Endodermal cell (in vitro differentiated cells): ENCODE measurements at places on chromosomes 2 and 18. TPM values are rescaled to one million over a fixed set of nuclear protein-coding genes. Genes with fewer than 3 reads are reported as not detected.

DNA sequence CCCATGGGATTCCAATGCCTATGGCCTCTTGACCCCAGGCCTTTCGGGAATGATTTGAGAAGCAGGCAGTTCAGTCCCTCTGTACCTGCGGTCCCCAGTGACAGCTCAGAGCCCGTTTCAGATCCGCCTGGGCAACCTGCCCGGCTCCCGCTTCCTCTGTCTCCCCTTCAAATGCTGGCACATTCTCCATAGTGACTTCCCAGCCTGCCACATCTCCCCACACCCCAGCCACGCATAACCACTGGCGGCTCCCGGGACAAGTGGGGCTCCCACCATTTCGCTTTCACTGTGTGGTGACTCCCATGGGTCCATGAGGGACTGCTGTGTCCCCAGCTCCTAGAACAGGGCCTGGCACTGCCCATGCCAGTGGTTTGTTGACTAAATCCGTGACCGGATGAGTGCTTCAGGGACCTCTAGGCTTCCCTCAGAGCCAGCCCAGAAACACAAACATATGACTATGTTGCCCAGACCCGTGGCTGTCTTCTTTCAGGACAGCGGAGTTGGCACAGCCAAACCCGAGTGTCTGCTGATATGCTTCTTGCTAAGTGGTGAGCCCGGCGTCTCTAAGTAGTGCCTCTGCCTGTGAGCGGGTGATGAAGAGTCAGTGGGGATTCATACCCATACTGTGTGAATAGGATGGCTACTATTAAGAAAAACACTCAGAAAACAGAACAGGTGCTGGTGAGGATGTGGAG lies 91.2 kb downstream of the GLI2 start:
- no peaks in the 10 kb centered on the region for H3K4me1 ChIP-seq
- no peaks in the 10 kb centered on the region for H3K27me3 ChIP-seq
- H3K4me3 ChIP-seq: no peak overlapping the region
- H3K36me3 ChIP-seq: no peaks in the 10 kb centered on the region

- peaks cover 42% of the 10 kb centered on the region for H3K36me3 ChIP-seq
- DNase-seq: no peak
- H3K27me3 ChIP-seq: no peaks in the 10 kb centered on the region
- no peak overlapping the region for H3K27ac ChIP-seq
- H3K4me1 ChIP-seq: no peaks in the 10 kb centered on the region
Measured at GRCh38 chr18:59156316-59156715, 16.6 kb downstream of the SEC11C start.

Gene MYO7B
- total RNA-seq: 0.11 TPM in 1 of 3 replicates, not detected in the others

GRCh38 chr18:62368100-62368499 lies 43.0 kb downstream of the TNFRSF11A start:
- no peak overlapping the region for H3K27ac ChIP-seq
- peaks cover 2% of the 10 kb centered on the region for H3K4me1 ChIP-seq
- H3K27me3 ChIP-seq: no peaks in the 10 kb centered on the region
- DNase-seq: no peak

- no peak for DNase-seq
- H3K27me3 ChIP-seq: peaks cover 13% of the 10 kb centered on the region
- H3K4me3 ChIP-seq: no peak overlapping the region
- H3K36me3 ChIP-seq: no peaks in the 10 kb centered on the region
- H3K4me1 ChIP-seq: peaks cover 4% of the 10 kb centered on the region
- H3K27ac ChIP-seq: no peak overlapping the region
Measured at GRCh38 chr2:205361272-205361671, 321.0 kb upstream of the NRP2 start.

Gene GFPT1
- 74.3 and 79.8 TPM in 2 replicates for total RNA-seq

DNA sequence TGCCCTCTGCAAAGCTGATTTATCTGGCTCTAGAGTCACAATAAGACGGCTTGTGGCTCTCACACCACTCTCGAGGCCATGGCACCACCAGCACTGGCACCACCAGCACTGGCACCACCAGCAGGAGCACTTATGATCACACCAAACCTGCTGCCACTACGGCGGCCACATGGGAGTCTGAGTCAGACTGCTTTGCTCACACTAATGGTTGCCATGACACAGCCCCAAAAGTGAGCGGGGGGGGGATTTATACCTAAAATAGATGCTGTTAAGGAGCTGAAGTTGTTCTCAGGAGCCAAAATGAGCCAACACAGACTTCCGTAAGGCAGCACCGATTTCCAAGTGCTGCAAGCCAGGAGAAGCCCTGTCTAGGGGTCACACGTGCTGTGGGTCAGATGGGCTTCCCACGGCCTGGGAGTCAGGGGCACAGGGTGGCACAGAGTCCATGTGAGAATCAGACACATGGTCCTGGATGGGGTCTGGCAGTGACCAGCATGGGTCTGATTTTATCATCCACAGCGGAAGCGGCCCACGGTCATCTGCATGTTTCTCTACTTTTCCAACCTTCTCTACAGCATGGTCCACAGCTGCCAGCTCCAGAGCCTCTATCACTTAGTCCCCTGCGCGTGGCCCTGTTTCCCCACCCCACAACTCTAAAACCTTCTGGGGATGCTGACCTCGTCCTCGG lies 16.7 kb downstream of the DNMT3A start:
- no peak overlapping the region for H3K4me3 ChIP-seq
- H3K27me3 ChIP-seq: no peaks in the 10 kb centered on the region
- H3K27ac ChIP-seq: no peak overlapping the region
- no peaks in the 10 kb centered on the region for H3K36me3 ChIP-seq
- no peaks in the 10 kb centered on the region for H3K4me1 ChIP-seq

DNA sequence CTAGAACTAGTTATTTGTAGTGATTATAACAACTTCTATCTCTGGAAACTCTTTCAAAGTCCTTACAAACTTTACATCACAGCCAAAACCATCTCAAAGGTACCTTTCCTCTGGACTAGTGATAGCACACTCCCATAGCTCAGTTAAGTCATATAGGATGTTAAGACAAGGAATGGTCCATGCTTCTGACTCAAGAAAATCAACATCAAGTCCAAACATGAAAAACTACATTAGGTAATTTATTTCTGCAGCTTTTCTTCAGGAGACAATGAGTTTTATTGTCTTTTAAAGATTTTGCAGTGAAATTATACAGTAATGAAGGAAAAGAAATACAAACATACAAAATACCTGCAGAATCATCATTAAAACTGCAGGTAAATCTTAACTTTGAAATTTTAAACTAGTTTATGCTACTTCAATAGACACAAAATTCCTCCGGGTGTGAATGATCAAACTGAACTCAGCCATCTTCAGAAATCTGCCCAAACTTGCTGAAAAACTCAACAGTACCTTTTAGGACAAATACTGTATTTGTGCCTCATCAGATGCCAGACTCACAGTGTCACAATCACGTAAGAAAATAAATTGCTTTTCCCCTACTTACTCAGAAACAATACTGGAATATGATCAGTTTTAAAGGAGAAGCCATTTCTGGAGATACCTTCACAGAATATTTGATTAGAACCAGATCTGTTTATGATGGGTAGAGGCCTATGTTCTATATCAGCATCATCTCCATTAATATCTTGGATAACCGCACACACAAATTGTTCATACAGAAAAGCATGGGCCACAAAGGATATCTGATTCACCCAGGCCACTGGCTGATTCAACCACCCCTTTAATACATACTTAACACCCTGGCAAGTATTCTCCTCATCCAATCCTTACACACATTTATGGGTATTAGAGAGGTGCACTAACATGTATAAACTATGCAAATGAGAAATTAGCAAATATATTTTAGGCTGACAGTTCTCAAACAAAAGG lies 2.6 kb downstream of the TMEM131 start:
- no peaks in the 10 kb centered on the region for H3K27me3 ChIP-seq
- H3K27ac ChIP-seq: no peak overlapping the region
- H3K4me1 ChIP-seq: peaks cover 8% of the 10 kb centered on the region
- H3K4me3 ChIP-seq: peak overlapping the region; percentile 96
- peaks cover 8% of the 10 kb centered on the region for H3K36me3 ChIP-seq

Gene VAMP5
- 13.9 to 20.9 TPM (median 15.8 TPM) in 3 replicates for total RNA-seq

DNA sequence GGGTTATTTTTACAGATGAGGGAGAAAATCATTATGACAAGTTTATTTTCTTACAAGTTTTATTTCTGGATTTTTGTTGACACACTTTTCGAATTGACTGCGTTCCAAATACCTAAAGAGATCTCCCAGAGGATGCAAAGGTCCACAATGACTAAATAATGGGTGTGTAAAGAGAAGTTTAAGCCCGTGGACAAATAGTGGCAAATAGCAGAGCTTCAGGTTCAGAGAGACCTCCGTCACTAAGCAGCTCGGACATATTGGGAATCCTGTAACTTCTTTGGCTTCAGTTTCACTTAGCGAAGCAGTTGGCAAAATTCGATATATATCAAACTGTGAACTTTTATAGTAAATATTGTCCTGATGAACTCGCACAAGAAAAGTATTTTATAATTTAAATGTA lies 270.5 kb upstream of the KCNJ3 start:
- no peaks in the 10 kb centered on the region for H3K27me3 ChIP-seq
- DNase-seq: no peak
- H3K4me1 ChIP-seq: no peaks in the 10 kb centered on the region

DNA sequence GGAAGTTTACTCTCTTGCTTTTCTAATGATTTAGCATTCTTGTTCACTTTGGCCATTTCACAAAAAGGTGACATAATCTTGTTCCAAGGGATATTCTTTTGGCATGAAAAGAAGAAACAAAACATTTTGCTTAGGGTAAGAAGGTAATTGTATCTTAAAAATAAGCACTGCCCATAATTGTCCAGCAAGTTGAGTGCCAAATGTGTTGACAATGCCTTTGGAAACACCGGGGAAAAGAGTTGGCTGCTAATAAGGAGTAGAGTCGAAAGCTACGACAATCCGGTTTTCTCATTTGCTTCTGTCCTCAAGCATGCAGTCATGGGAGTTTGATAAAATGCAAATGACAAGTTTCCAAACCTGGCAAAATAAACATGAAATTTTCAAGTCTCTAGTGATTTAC lies 27.3 kb downstream of the ITGAV start:
- peaks cover 61% of the 10 kb centered on the region for H3K36me3 ChIP-seq
- no peak overlapping the region for H3K27ac ChIP-seq
- H3K27me3 ChIP-seq: no peaks in the 10 kb centered on the region
- no peaks in the 10 kb centered on the region for H3K4me1 ChIP-seq
- no peak for DNase-seq

Gene GRB14
- total RNA-seq: 16.1 to 21.4 TPM (median 20.6 TPM) in 3 replicates

GRCh38 chr2:68775272-68775842 lies 40.7 kb downstream of the ARHGAP25 start:
- no peak for DNase-seq
- H3K27me3 ChIP-seq: no peaks in the 10 kb centered on the region
- peaks cover 11% of the 10 kb centered on the region for H3K4me1 ChIP-seq
- H3K4me3 ChIP-seq: no peak overlapping the region

GRCh38 chr2:65602603-65603235 lies 170.3 kb upstream of the SPRED2 start:
- DNase-seq: no peak
- no peaks in the 10 kb centered on the region for H3K4me1 ChIP-seq
- H3K27me3 ChIP-seq: no peaks in the 10 kb centered on the region
- H3K27ac ChIP-seq: no peak overlapping the region
- H3K36me3 ChIP-seq: no peaks in the 10 kb centered on the region

Gene SMC6
- total RNA-seq: 35.5 and 38.3 TPM in 2 replicates

DNA sequence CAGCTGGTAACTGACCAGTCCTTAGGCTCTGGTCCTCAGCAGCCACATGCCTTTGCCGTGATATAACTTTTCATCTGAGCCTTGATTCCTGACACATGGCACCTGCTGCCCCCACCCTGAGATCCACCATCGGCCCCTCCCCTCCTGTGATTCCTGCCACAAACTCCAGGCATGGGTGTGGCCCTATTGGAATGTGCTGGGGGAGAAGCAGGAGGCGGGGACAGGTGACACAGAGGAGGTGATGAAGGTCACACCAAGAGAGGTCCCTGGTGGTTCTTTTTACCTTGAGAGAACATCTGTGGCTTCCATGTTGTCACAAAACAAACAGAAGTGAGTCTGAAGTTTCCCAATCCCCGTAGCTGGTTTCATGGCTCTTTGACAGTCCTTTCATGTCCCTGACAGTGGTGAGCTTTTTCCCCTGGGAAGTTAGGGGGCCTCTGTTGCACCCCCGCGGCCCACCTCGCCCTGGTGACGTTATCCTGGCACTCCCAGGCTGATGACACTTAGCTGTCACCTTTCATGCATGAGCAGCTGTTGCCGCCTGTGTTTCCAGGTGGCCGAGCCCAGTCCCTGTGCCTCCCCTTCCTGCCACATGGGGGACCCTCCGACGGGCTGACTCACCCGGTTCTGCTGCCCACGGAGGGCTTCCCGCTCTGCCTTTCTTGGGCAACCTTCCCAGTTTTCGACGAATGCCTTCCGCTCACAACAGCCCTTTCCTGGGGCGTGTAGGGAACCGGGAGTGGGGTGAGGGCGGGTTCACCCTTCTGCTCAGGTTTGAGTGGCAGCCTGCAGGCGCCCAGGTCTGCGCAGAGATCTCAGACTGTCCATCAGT lies 66.3 kb upstream of the GLI2 start:
- H3K36me3 ChIP-seq: no peaks in the 10 kb centered on the region
- H3K4me3 ChIP-seq: no peak overlapping the region
- no peak overlapping the region for H3K27ac ChIP-seq
- peaks cover 12% of the 10 kb centered on the region for H3K27me3 ChIP-seq
- DNase-seq: peak; percentile 90

GRCh38 chr18:79332646-79333045 lies 63.1 kb upstream of the NFATC1 start:
- no peak overlapping the region for H3K27ac ChIP-seq
- no peak for DNase-seq
- no peak overlapping the region for H3K4me3 ChIP-seq
- no peaks in the 10 kb centered on the region for H3K4me1 ChIP-seq

DNA sequence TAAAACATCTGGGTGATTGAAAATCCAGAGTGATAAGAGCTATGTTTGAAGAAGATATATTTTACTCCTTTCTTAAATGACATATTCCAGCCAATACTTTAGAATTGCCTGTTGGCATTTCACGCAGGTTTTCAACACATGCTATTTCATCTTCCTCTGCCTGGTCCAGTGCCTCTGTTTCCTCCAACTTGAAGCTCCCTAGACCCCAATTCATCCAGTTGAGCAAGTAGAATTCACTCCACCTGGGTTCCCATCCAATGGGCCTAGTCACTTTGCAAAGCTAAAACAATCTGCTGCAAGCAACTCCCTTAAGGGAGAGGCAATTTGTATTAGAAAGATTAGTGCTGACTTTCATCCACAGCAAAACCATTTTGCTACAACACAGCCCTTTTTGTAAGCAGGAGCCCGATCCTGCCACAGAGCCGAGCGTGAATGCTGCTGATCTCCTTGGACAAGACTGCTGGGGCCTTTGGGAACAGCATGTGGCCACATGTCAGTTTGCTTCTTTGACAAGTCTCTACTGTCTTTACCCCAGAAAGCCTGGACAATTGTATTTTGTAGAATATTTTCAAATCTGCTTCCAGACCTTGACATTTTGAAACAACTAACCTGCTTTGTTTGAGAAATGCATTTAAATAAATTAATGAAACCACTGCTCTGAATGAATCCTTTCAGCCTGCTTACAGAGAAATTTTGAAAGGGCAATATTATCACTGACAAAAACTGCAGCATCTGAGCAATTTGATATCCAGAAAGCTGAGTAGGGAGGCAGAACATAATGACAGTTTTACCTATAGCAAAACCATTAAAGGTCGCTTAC lies 259.1 kb downstream of the TDRD15 start:
- peak overlapping the region; percentile 30 for H3K27ac ChIP-seq
- no peak overlapping the region for H3K4me3 ChIP-seq
- no peaks in the 10 kb centered on the region for H3K36me3 ChIP-seq
- DNase-seq: no peak
- no peaks in the 10 kb centered on the region for H3K4me1 ChIP-seq
- no peaks in the 10 kb centered on the region for H3K27me3 ChIP-seq
